Stimulated activated CD8-positive, alpha-beta memory T cell treated with anti-CD3 and anti-CD28 coated beads, Interleukin-7, amount 100 ng/mL, for 1 hour (primary cell): ENCODE measurements at places on chromosomes 7 and 10.
A peak's percentile ranks its signal among the peaks of the same experiment; 100 is the strongest.

DNA sequence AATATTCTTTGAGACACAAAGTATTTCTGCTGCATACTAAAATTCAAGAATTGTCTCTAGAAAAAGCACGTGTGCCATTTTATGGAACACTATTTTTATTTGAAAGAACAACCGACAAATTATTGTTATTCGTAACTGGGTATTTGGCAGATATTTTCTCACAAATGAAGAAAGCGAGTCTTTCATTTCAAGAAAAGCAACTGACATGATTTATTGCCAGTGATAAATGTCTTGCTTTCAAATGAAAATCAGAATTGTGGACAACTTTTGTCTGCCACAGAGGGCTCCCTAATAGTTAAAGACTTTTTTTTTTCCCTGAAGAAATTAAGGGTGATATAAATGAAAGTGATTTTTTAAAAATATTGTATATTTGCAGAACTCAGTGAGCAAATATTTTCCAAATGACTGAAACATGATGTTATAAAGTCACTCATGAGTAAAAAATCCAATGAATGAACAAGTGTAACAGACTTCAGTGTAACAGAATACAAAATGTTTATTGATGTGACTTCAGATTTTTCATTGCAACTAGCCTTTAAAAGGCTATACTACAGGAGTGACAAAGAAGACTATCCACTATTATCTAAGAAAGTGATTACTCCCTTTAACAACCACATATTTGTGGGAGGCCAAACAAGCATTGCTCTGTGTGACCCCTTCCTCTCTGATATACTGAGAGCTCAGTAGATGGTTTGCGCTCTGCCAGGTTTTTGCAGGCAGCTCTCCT, 49.0 kb upstream of the SEMA3E start:
- DNase-seq, result no peak

DNA sequence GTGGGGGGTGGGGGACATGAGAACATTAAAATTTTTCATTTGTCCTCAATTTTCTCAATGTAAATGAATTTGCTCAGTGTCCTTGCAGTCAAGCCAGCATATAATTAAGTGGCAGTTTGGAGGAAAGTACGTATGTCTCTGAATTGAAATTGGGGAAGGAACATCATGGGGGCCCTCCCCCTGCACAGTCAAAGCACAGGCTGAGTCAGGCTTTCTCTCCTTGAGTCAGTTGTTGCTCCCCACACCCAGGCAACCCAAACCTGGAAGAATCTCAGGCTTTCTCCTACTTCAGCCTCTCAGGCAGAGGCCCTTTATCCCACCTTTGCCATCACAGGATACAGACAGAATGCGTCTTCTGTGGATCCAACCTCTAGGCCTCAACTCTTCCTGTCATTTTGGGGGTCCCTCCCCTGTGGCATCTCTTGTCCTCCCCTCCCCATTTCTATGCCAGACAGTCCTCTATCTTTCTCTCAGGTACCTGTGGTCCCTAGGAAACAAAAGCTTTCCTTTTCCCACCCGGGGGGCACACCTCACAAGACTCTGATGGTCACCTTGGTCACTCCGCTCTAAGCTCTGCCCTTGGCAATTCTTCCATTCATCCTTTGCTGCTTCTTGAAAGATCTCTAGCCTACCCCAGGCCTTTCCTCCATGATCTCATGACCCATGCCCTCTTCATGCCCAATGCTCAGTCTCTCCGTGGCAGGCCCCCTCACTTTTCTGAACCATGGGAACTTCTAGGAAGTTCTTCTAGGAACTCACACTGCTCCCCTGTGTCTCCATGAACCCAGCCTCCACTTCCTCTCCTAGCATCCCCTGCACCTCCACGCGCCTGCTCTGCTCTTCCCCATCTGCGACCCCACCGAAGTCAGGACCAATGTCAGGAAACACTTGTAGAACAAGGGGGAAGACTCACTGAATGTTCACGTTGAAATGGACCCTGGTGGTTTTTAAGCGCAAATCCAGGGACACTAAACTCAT, 40.4 kb downstream of the CREB3L2 start:
- DNase-seq, result no peak

- no peak for DNase-seq
These were observed 81.2 kb downstream of the BMPR1A start for GRCh38 chr10:86837663-86838062.

GRCh38 chr10:103715430-103715829, 139.9 kb downstream of the SH3PXD2A start:
- DNase-seq, result no peak

- DNase-seq, result no peak
These were observed 203.9 kb upstream of the PLPP4 start for GRCh38 chr10:120253131-120253530.

GRCh38 chr10:79055892-79056291, 12.9 kb upstream of the ZMIZ1 start:
- DNase-seq, result no peak

- no peak for DNase-seq
These were observed 27.1 kb downstream of the PCGF5 start for GRCh38 chr10:91247360-91248111.

DNA sequence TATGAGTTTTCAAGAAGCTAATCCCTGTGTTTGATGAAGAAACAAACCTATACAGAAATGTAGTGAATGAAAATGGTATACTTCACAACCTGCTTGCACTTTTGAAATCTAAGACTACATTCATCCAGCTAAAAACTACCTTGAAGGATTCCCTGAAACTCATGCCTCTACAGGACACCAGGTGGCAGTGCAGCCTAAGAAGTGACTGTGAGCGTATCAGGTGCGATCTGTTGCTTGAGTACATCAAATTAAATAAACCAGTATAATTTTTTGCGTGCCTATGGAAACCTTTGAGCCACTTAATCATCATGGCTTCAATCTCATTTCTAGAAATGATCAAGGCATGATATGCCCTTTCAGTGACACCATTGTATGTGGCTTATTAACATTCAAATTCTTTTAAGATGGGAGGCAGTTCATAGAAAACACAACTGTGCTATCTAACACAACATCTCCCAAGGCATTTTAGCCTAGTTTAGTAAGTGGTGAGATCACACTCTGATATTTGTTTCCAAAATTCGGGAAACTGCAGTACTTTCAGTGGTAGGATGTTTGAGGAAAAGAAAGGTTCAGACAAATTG, 57.4 kb downstream of the PPP1R17 start:
- DNase-seq, result peak; percentile 8

GRCh38 chr7:47225387-47226131, 356.4 kb downstream of the TNS3 start:
- DNase-seq, result no peak
